Stimulated activated CD4-positive, alpha-beta T cell treated with anti-CD3 and anti-CD28 coated beads, Interleukin-2, amount 100 ng/mL, for 4 hours (primary cell): ENCODE measurements at places on chromosomes 16 and 17.

- no peak for DNase-seq
Observed at GRCh38 chr16:53565296-53565863, 62.4 kb upstream of the AKTIP start.

DNA sequence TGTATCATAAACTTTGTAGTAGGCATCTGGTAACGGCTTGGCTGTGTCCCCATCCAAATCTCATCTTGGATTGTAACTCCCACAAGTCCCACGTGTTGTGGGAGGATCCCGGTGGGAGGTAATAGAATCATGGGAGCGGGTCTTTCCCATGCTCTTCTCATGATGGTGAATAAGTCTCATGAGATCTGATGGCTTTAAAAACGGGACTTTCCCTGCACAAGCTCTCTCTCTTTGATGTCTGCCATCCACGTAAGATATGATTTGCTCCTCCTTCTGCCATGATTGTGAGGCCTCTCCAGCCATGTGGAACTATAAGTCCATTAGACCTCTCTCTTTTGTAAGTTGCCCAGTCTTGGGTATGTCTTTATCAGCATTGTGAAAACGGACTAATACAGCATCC lies 248.7 kb downstream of the SNX29 start:
- DNase-seq: no peak

DNA sequence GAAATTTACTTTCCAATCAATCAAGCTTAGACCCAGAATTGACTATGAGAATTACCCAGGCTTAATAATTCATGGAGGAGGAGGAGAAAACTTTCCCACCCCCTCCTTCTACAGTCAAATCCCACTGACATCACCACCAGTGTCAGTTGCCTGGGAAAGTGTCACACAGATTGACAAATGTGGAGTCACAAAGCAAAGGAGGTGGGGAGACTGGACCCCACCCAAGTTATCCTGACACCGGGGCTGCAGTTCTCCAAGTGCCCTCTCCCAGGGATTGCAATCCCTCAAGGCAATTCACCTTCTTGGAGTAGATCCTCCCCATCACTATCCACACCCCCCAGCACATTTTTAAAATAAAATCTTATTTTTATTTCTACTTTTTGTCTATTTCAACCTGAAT lies 100.2 kb upstream of the CDH11 start:
- DNase-seq: no peak

- no peak for DNase-seq
Observed at GRCh38 chr17:66403846-66404556, 101.6 kb downstream of the PRKCA start.

GRCh38 chr17:32350666-32351418 lies 885 bp downstream of the ZNF207 start:
- peak; percentile 20 for DNase-seq

DNA sequence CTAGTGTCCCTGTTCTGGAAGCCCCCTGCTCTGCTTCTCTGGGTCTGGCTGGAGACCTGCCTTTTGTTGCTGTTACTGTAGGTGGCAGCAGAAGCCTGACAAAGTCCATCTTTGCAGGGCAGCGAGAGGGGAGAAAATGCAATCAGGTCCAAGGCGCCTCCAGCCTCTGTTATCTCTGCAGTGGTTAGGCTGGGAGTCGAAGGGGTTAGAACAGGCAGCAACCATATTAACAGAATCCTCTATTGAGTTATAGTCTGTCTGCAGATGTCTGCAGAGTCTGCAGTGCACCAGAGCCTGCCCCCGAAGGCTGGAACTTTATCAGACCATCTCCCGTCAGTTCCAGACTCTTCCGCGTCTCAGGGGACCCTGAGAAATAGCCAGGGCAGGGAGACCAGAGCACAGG lies 404.9 kb upstream of the EEF2KMT start:
- DNase-seq: no peak

GRCh38 chr17:49041527-49041926 lies 44.3 kb downstream of the IGF2BP1 start:
- no peak for DNase-seq

DNA sequence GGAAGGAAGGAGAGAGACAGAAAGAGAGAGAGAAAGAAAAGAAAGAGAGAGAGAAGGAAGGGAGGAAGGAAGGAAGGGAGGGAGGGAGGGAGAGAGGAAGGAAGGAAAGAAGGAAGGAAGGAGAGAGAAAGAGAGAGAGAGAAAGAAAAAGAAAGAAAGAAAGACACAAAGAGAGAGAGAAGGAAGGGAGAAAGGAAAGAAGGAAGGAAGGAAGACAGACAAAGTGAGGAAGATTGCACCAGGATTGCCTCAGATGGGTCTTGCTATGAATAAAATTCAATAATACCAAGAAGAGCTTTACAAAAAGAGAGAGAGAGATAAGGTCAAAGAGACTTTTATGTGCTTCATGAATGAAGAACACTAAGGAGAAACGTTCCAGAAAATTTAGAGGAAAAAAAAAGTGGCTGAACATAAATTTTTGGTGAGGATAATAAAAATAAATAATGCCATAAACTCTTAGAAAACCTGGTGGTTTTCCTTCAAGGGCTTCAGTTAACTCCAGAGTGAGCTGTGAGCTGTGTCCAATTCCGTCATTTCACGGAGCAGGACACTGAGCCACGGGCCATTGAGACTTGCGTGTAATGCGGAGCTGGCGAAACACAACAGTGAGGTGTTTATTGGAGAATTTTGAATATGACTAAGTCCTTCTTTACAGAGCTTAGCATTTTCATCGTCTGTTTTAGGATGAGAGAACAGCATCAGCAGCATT lies 72.7 kb upstream of the TNRC6C start:
- DNase-seq: no peak

DNA sequence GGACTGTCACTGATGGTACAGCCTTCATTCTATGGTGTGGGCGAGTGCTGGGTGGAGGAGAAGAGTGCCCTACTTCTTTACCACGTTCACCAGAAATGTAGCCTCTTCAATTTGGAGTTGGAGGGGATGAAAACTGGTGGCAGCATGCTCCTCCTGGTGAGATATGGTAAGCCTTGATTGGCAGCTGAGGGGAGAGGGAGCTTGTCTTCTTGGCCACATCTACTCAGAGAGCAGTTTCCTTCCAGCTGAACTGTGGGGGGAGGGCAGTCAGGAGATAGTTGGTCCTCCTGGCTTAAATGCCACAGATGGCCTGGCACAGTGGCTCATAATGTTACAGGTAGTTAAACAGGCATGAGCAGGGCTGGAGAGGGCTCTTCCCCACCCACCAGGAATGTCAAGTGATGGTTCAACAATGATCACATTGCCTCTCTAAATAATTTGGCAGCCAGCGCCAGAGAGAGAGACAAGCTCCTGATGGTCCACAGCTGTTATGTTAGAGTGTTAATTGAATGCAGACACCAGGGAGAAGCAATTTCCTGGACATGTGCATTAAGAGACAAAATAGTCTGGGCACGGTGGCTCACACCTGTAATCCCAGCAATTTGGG lies 9.0 kb upstream of the MAPK3 start:
- no peak for DNase-seq

- no peak for DNase-seq
Observed at GRCh38 chr16:50281391-50282009, 15.1 kb downstream of the ADCY7 start.

GRCh38 chr17:15086776-15087295 lies 178.3 kb downstream of the PMP22 start:
- DNase-seq: no peak

GRCh38 chr16:764848-765487 lies 4.4 kb downstream of the MSLN start:
- no peak for DNase-seq

DNA sequence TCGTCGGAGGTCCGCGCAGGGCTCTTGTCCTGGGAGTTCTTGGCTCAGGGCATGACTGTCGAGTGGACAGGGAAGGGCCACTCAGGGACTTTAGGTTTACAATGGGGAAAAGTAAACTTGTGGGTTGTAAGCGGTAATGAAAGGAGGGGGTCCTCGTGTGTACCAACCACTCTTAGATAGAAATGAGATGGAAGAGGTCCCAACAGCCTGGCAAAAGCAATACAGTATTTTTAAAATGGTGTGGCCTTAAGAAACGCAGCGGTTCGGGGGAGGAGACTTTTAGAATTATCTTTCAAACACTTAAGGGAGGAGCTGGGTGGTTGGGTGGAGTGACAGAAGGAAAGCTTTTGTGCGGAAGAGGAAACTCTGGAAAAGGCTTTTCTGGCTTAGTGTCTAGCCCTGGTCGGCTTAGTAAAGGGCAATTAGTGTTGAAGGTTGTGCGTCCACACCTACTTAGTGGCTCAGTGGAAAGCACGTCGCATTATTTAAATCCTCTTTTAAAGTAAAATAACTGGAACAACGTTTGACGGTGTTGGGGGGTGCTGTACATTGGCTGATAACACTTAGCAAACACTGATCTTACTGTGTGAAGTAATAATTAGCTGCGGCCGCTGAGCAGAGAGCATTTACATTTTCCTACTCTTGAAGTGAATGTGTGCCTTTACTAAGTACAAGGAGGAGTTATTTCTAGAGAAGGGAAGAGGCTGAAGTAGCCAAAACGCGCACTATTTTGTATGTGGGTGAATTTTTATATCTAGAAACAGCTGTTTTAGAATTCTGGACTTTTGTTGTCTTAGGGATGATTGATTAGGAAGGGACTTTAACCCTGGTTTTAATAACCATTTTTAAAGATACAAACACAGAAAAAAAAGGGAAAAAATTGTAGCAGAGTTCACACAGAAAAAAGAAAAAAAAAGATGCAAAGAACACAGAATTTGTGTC lies 1.0 kb downstream of the WSB1 start:
- no peak for DNase-seq

- no peak for DNase-seq
Observed at GRCh38 chr17:61713035-61713434, 122.0 kb upstream of the NACA2 start.

DNA sequence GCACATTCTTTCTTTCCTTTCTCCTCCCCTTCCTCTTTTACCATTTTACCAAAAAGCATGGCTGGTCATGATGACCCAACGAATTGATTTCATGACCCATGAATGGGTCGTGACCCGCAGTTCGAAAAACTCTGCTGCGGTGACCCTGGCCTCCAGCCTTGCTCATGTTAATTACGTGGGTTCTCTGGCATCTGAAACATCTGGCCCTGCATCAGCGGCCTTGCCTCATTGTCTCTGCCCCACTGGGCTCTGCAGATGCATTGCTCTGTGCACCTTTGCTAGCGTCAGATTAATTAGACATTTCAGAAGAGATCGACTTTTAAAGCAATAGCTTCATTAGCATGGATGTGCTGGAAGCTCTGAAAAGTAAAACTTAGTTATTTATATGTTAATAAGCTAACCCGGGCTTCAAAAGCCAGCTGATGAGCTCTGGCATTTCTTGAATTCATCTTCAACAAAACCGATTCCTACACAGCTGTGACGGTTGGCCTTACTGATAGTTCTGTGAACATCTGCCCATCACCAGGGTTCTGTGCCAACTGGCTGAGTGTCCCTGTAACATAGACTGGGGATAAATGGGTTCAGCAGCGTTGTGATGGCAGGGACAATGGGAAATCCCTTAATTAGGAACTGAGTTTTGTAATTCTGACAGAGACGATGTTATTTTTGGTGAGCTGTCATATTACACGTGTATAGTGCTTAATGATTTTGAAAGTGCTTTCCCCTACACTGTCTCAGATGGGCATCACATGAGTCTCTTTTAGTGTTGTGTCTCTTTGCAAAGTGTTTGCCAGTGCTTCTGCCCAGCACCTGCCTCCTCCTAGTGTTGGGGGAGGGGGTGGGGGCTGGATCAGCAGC lies 225.9 kb upstream of the EEF2KMT start:
- no peak for DNase-seq

GRCh38 chr17:57855391-57856035 lies 5.7 kb upstream of the MRPS23 start:
- no peak for DNase-seq

- DNase-seq: no peak
Observed at GRCh38 chr16:22813948-22814710, at the start of gene HS3ST2. TSS of gene HS3ST2 (plus strand) at chr16:22814162. CDS start at chr16:22814611, 449 bp downstream.

DNA sequence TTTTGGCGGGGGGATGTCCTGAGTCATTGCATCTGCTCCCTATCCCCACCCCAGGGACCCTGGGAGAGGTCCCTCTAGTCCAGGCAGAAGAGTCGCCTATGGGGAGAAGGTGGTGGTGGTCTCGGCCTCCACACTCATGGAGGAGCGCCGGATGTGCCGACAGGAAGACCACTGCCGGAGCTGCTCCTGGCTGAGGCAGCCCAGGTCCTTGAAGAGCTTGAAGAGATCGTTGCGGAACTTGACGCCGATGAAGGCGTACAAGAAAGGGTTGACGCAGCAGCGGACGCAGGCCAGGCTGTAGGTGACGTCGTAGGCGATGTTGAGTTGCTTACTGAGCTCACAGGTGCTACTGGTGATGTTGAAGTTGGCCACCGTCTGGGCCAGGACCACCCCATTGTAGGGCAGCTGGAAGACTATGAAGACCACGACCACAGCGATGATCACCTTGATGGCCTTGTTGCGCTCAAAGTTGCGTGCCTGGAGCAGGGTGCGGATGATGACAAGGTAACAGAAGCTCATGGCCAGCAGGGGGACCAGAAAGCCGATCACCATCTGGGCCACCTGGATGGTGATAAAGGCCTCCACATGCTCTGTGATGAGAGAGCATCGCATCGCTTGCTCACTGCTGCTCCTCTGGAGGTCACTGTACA lies 10.5 kb downstream of the CCR7 start:
- DNase-seq: no peak

- DNase-seq: no peak
Observed at GRCh38 chr16:87735270-87736007, 30.3 kb downstream of the KLHDC4 start.

GRCh38 chr16:84299734-84300440 lies 5.2 kb downstream of the WFDC1 start:
- DNase-seq: no peak

DNA sequence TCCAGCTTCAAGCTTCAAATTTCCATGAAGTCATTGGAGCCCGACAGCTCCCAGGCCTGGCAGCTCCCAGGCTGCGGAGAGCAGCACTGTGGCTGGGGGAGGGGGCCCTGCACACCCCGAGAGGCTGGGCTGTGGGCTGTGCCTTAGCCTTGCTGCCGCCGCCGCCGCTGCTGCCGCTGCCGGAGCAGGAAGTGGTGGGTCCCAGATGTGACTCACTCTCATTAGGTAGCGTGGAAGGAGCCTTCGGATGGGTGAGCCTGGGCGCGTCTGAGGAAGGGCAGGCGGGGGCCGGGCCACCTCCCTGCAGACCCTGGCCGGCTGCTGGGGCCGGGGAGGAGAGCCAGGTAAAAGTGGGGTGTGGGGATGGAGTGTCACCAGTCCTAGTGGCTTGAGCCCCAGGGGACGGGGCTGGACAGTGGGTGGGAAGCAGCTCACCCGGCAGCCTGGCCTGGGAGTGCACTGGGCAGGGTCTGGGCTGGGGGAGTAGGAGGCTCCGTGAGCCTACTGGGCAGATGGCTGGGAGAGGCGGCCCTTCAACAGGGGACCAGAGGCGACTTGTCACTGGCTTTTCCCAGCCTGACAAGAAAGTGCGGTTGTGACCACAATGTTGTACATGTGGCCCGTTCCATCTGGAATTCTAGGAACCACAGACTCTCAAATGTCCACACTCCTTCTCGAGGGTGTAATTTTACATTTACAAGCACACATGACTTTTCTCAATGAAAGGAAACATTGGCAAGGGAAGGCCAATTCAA lies at the start of gene ADCY7:
ADCY7 (plus strand) TSS at position 215 of the 755 bp plus-strand sequence. CDS start 21,629 bp downstream, outside the sequence.
- peak; percentile 80 for DNase-seq
